Right hindlimb (tissue), 1 donor: ENCODE measurements at places on chromosomes 2 and 18.

DNA sequence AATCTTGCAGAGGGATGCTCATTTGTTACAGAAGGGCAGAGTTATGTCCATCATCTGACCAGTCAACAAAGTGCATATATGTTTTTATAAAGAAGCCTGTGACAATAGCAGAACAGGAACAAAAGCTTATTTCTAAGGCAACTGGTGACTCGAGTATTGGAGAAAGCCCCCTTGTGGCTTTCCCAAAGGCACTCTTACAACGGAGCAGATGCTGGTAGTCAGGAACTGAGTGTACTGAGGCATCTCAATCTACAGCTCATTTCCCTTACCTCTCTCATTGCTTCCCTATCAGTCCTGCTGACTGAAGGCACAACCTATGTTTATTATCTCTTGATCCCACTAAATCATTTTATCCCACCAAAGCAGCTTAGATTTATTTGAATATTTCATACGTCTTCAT lies 557.1 kb upstream of the CHAC2 start:
- DNase-seq, result no peak

DNA sequence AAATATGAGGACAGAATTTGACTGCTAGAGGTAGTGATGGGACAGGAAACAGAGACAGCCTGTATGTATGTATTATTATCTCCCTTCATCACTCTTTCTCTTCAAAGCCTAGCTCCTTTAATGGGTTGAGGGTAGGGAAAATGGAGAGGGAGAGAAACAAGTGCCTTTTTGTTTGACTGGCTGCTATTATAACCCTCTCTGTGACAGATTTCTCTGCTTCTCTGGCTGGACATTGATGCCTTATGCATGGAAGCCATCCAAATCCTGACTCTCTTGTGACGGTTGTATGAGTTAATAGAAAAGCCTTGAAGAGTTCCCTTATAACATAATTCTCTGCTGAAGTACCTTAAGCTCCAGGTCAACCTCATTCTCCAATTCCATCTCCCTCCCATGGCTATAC lies 118.5 kb upstream of the COL5A2 start:
- DNase-seq, result no peak

DNA sequence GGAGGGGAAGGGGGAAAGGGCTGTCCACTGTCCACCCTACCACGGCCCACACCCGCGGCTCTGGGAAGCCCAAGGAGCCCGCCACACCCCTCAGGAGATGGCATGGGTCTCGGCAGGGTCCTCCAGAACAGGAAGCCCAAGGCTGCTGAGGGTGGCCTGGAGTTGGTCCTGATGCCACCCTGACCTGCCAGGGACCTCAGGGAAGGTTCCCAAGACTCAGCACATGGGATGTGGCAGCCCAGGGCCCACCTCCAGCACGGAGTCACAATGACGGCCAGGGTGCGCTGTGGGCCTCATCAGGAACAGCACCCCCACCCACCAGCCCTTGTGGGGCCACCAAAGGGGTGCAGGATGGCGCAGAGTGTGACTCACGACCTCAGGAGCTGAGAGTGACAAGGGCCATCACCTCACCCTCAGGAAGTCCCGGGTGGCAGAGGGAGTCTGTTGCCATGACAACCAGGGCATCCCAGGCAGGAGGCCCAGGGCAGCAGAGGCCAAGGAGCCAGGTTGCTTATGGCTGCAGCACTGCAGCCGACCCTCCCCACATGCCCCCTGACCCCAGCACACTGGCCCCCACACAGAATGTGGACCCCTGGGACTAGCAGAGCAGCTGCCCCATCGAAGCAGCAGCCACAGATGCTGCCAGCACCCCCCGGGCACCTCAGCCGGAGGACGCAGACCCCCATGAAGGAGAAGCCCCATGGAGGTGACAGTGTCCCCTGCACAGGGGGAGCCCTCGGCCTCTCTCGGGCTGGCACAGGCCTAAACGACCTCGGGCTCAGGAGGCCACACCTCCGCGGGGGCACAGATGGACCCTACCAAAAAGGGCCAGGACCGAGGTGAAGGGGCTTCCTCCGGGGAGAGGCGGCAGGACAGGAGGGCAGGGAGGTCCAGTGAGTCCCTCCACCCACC lies 34.3 kb downstream of the KIF1A start:
- peak; percentile 16 for DNase-seq

DNA sequence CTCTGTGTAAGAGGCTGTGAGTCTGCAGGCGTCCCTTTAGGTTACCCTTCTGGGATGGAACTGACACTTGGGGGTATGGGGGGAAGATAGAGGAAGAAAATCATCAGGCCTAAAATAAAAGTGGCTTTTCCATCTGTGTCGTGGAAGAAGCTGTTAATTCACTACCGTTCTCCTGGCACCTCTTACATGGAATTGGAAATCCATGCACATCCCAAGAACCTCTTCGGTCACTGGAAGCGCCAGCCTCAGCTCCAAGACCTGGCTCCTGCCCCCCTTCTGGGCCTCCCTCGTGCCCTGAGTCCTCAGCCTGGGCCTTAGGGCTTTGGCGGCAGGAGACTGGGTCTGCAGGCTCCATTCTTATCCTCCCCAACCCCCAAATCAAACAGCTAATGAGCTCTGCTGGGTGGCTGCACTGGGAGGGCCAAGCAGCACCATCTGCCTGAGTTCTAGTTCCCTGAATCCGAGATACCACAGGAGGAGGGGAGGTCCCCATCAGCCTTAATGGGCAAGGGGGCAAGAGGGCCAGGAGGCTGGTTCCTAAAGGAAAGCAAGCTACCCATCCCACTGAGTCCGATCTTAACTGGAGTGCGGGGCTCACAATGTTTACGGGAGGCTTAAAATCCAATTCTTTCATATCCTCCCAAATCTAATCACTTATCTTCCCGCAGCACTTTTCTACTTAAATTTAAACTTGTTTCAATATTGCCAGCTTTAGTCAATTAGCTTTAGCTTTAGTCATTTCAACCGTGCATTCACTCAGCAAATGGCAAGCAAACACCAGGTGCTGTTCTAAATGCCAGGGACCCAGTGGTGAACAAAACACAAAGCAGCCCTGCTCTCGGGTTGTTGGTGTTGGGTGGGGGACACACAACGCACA lies 52.8 kb downstream of the FAM178B start:
- DNase-seq, result no peak

- no peak for DNase-seq
These were observed 15.3 kb downstream of the SEH1L start for GRCh38 chr18:12963069-12963468.

GRCh38 chr18:68769461-68769860 lies 28.4 kb upstream of the CCDC102B start:
- DNase-seq, result no peak

DNA sequence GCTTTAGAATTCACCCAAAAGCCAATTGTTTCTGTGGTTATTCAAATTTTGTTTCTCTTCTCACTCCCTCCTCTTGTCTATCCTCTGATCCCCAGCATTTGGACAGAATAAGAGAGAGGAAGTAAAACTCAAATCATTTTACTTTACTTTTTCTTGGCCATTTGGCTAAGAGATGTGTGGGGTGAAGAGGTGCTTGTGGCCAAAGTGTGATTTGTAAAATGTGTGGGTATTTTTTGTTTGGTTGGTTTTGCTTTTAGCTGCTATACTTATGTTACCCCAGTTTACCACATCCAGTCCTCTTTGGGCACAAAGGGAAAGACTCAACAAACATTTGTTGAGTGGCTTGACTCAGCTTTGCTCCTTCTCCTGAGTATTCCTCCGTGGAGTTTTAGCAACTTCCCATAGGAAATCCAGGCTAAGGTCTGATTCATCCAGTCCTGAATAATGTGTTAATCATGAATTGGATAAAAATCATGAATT lies 109.1 kb upstream of the CYP1B1 start:
- no peak for DNase-seq

- DNase-seq, result no peak
These were observed 3.6 kb upstream of the LCT start for GRCh38 chr2:135840601-135841000.

- no peak for DNase-seq
These were observed 127.5 kb downstream of the LAMA3 start for GRCh38 chr18:23816740-23817139.

DNA sequence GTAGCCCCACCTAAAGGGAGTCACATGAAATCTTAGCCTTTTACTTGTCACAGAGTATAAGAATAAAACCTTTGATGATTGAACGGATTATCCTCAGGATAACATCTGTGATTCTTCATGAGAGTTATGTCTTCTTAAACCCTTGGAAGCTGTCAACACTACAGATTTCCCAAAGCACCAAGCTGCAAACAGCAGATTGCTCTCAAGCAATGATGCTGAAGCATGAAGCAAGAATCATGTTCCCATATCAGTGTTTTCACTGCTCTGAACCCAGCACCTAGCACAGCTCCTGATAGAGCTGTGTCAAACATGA lies 47.6 kb upstream of the CELF4 start:
- DNase-seq, result no peak

- DNase-seq, result no peak
These were observed 69.9 kb upstream of the HS6ST1 start for GRCh38 chr2:128388499-128388941.

- DNase-seq, result no peak
These were observed 30.2 kb downstream of the UGP2 start for GRCh38 chr2:63871864-63872263.

DNA sequence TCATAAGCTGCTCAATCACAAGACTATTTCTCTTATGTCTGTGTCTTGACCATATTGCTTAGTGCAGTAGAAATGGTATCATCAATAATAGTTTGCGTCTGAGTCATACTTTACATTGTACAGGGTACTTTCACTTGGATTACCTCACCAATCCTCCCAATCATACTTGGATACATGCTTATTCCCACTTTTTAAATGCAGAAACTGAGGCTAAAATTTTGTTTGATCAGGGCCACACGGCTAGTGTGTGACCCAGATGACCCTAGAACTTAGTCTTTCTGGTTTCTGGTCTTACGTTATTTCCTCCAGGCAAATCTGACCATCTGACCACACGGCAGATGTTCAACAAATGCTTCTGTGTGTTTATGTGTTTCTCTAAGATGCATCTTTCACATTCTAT lies 23.8 kb upstream of the CCL20 start:
- DNase-seq, result no peak

GRCh38 chr2:173649527-173650219 lies 295.0 kb downstream of the CDCA7 start:
- DNase-seq, result no peak

DNA sequence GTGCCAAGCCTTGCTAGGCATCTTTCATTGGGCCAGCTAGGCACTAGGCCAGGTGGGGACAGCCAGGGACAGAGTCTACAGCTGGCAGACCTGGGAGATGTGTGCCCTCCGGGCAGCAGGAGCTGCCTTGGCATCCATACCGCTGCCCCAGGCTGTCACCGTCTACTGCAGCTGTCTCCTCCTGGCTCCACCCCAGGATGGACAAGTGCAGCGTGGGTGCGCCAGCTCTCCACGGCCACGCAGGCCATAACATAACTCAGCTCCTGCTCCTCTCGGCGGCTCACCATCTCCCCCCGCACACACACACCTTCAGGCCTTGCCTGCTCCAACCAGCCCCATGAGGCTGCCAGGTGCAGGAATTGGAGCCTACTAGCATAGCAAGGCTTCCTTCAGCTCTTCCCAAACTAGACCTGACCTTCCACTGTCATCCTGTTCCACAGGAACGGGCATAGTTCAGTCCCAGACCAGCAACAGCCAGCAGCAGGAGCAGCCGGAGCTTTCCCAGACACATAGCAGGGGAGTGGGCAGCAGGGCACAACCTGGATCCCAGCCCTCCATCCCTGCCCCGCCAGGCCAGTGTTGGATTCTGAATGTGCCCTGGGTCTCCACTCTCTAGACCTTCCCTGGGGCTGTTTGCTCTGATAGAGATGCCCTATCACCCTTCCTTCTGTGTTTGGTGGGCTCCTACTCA lies 2.5 kb upstream of the ADRA2B start:
- peak; percentile 16 for DNase-seq

DNA sequence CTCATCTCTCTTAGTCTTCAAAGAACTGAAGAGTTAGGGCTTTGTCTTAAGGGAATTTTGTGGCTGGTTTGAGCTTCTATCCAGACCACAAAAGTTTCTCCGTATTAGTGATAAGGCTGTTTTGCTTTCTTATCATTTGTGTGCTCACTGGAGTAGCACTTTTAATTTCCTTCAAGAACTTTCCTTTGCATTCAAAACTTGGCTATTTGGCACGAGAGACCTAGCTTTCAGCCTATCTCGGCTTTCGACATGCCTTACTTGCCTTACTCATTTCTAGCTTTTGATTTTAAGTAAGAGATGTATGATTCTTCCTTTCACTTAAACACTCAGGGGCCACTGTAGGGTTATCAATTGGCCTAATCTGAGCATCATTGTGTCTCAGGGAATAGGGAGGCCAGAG lies 29.9 kb downstream of the HDHD2 start:
- DNase-seq, result no peak

DNA sequence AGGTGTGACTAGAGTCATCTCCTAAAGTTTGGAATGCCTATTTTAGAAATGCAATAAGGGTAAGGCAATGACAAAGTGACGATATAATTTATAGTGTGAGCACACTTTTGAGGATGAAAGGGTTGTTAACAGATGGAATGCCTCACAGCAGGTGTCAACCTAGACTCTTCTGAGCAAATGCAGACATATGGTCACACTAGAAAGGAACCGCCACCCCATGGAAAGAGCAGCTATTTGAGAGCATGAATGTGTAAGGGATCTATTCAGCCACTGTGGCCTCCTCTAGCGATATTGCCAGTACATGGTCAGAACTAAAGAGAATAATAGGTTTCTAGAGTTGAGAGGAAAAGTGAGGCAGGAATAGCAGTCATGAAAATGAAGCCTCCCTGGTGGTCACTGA lies 18.5 kb downstream of the DSG2 start:
- DNase-seq, result no peak

GRCh38 chr18:51337406-51337805 lies 139.9 kb upstream of the MEX3C start:
- DNase-seq, result no peak

DNA sequence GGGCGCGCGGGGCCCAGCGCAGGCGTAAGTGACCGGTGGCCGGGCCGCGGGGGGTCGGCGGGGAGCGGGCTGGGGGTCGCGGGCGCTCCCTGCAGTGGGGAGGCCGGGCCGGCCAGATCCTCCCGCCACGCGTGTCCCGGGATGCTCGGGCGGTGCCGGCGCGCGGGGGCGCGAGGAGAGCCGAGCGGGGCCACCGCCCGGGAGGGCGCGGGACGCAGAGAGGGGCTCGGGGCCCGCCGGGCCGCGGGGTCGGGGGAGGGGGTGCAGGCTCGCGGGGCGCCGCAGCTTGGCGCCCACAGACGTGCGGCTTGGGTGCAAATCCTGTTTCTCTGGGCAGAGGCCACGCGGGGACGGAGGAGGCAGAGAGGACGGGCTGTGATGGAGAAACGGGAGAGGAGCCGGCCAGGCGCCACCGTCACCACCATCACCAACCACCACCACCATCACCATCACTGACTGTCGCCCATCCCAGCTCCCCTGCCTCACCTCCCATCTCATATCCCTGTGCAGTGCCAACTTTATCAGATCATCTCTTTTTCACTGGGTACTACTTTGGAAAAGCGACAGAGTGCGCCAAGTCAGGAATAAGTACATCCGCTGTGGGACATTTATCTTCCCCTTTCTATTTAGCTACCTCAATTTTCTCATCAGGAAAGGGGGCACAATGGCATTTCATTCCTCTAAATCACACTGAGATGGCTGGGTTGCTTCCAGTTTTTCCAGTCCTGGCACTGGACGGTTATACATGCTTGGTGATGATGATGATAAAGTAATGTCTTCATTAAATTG lies 97.2 kb upstream of the GPR45 start:
- no peak for DNase-seq
